ENCODE measurements at places on chromosomes 2 and 18. TPM values are rescaled to one million over a fixed set of nuclear protein-coding genes. Genes with fewer than 3 reads are reported as not detected.
A peak's percentile ranks its signal among the peaks of the same experiment; 100 is the strongest.

The ATF2 gene
- 54.5 TPM for total RNA-seq

- no peaks in the 10 kb centered on the region for H3K4me1 ChIP-seq
- no peak overlapping the region for H3K27ac ChIP-seq
Observed at GRCh38 chr2:236045251-236046235, 122.6 kb downstream of the GBX2 start.

GRCh38 chr2:54084600-54084999 lies 30.8 kb upstream of the ACYP2 start:
- H3K36me3 ChIP-seq, result no peaks in the 10 kb centered on the region
- no peak overlapping the region for H3K27ac ChIP-seq
- no peaks in the 10 kb centered on the region for H3K27me3 ChIP-seq
- no peak for DNase-seq

- H3K4me1 ChIP-seq, result no peaks in the 10 kb centered on the region
- no peaks in the 10 kb centered on the region for H3K27me3 ChIP-seq
- no peaks in the 10 kb centered on the region for H3K36me3 ChIP-seq
- no peak for DNase-seq
Observed at GRCh38 chr18:1564793-1565192, 660.1 kb downstream of the ADCYAP1 start.

The FSHR gene
- not detected for total RNA-seq

DNA sequence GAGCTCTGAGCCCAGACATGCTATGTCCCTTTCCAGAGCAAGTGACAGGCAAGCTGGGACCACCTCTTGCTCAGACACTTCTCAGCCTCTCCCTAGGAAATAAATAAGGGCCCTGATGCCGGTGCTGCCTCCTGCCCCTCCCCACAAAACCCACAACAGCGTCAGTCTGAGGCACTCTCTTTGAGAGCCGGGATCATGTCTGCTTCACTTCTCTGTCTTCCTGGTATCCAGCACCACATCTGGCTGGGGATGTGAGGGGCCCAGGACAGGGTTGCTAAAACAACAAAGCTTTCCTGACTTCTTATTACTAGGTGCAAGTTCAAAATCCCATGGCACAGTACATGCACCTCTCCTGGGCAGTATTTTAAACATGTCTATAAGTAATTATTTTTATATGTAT lies 103.9 kb upstream of the GLI2 start:
- no peak overlapping the region for H3K4me3 ChIP-seq
- no peaks in the 10 kb centered on the region for H3K4me1 ChIP-seq
- DNase-seq, result no peak
- no peaks in the 10 kb centered on the region for H3K27me3 ChIP-seq

- H3K4me1 ChIP-seq, result no peaks in the 10 kb centered on the region
- peak overlapping the region; percentile 74 for H3K27ac ChIP-seq
Observed at GRCh38 chr2:181306785-181307184, 150.4 kb upstream of the ITGA4 start.

DNA sequence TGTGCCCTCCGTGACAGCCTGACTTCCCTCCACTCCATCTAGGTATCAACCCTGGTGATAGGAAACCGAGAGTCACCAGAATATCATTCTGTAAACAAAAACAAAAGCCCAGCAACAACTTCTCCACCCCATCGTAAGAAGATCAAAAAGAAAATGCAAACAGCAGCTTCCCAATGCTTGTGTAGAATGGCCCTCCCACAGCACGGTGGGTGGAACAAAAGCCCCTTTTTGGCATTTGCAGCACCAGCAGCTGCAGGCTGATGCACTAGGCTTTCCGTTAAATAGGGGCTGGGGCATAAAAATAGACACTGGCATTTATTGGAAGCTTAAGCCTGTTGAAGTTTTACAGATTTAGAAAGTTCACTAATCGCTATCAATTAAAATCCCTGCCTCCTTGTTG lies 513.0 kb downstream of the GALR1 start:
- H3K27me3 ChIP-seq, result no peaks in the 10 kb centered on the region
- H3K4me3 ChIP-seq, result no peak overlapping the region
- no peaks in the 10 kb centered on the region for H3K4me1 ChIP-seq
- DNase-seq, result no peak
- H3K27ac ChIP-seq, result no peak overlapping the region

GRCh38 chr2:62578803-62579640 lies 73.0 kb upstream of the TMEM17 start:
- no peak overlapping the region for H3K4me3 ChIP-seq
- no peaks in the 10 kb centered on the region for H3K4me1 ChIP-seq
- H3K36me3 ChIP-seq, result no peaks in the 10 kb centered on the region
- H3K27me3 ChIP-seq, result no peaks in the 10 kb centered on the region
- DNase-seq, result no peak
- H3K27ac ChIP-seq, result no peak overlapping the region

The SPP2 gene
- not detected for total RNA-seq

- H3K27ac ChIP-seq, result no peak overlapping the region
- DNase-seq, result no peak
- H3K36me3 ChIP-seq, result no peaks in the 10 kb centered on the region
- H3K4me1 ChIP-seq, result no peaks in the 10 kb centered on the region
Observed at GRCh38 chr18:54991981-54992380, 32.7 kb upstream of the CCDC68 start.

DNA sequence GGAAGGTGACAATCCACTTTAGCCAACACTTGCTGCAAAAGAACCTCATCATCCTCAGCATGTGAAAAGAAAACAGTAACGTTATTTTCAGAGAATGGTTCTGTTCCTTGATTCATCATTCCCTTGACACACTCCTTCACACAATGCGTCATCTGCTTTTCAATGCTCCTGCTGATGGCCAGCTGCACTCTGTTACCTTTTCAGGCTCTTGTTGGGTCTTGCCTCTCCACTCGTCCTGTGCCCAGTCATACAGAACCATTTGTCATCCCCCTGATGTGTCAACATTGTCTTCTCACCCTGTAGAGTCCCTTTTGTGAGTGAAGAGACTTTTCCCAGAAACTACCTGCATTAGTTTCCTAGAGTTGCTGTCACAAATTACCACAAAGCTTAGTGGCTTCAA lies 12.2 kb upstream of the DTNA start:
- no peak overlapping the region for H3K4me3 ChIP-seq
- no peak for DNase-seq
- H3K4me1 ChIP-seq, result no peaks in the 10 kb centered on the region
- H3K27ac ChIP-seq, result no peak overlapping the region
- H3K27me3 ChIP-seq, result no peaks in the 10 kb centered on the region

DNA sequence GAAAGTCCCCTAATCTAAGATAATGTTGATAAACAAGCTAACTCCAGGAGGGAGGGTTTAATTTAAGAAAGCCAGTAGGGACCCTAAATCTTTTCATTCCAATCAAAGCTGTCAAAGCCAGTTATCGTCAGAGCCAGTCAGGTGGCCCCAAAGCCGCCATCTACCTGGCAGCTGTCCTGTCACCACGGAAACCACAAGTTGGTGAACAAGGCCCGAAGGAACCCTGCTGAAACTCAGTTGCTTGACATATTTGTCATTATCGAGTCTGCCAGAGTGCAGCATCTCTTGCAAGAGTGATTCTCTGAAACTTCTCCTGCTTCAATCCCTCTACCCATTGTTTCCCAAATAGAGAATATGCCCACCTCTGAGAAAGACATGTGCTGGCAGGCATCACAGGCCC lies 30.8 kb upstream of the POLE4 start:
- no peak overlapping the region for H3K4me3 ChIP-seq
- H3K4me1 ChIP-seq, result no peaks in the 10 kb centered on the region

DNA sequence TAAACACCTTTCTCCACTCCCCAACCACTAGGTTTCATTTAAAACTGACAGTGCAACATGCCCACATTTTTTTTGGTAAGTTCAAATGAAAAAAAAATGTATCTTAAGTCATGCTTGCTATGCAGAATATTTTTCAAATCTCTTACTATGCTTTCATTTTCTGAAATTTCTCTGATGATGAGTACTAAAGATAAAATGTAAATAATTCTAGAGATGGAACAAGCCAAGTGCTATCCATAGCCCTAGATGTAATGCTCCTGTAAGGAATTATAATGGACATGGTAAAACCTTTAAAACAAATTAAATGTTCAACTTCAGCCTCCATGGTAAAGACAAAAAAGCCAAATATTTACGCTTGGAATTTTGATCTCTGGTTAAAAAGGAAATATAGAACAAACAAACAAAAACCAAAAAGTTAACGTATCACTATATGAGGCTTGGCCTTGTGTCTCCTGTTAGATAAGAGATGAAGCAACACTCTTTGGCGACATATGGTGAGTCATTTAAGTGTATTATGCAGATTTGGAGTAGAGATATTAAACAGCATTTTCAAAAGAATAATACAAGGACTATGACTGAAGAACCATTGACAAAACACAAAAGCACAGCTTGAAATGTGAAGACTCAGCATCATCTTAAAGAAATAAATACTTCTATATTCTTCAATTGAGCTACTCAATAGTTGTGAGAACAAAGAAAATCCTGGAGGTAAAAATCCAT lies 392.0 kb upstream of the LYPD1 start:
- H3K4me3 ChIP-seq, result no peak overlapping the region
- H3K4me1 ChIP-seq, result no peaks in the 10 kb centered on the region
- no peak overlapping the region for H3K27ac ChIP-seq
- DNase-seq, result no peak
- no peaks in the 10 kb centered on the region for H3K27me3 ChIP-seq

The HTR2B gene
- total RNA-seq, result 2.2 TPM

GRCh38 chr2:108585436-108585835 lies 51.2 kb downstream of the LIMS1 start:
- H3K27me3 ChIP-seq, result no peaks in the 10 kb centered on the region
- no peak for DNase-seq
- H3K4me1 ChIP-seq, result no peaks in the 10 kb centered on the region
- H3K4me3 ChIP-seq, result no peak overlapping the region

- H3K4me3 ChIP-seq, result no peak overlapping the region
- no peaks in the 10 kb centered on the region for H3K4me1 ChIP-seq
- H3K36me3 ChIP-seq, result no peaks in the 10 kb centered on the region
- no peak for DNase-seq
- H3K27ac ChIP-seq, result no peak overlapping the region
Observed at GRCh38 chr2:71736091-71736861, 282.9 kb downstream of the DYSF start.

The ZNF236 gene
- 34.6 TPM for total RNA-seq

- H3K27me3 ChIP-seq, result no peaks in the 10 kb centered on the region
- H3K4me1 ChIP-seq, result no peaks in the 10 kb centered on the region
- H3K36me3 ChIP-seq, result no peaks in the 10 kb centered on the region
- DNase-seq, result no peak
Observed at GRCh38 chr18:32846896-32847295, 74.1 kb upstream of the KLHL14 start.

- no peak overlapping the region for H3K4me3 ChIP-seq
- H3K4me1 ChIP-seq, result no peaks in the 10 kb centered on the region
- H3K27me3 ChIP-seq, result no peaks in the 10 kb centered on the region
- DNase-seq, result no peak
Observed at GRCh38 chr2:21280793-21281192, 157.0 kb downstream of the TDRD15 start.

The ALKAL2 gene
- 9.1 TPM for total RNA-seq

- no peak overlapping the region for H3K27ac ChIP-seq
- H3K4me1 ChIP-seq, result no peaks in the 10 kb centered on the region
- H3K36me3 ChIP-seq, result no peaks in the 10 kb centered on the region
- no peak overlapping the region for H3K4me3 ChIP-seq
- no peak for DNase-seq
Observed at GRCh38 chr2:143732076-143732475, 602.9 kb downstream of the ARHGAP15 start.

The RRM2 gene
- total RNA-seq, result 21.7 TPM

The ICOS gene
- 1.2 TPM for total RNA-seq

- H3K27ac ChIP-seq, result no peak overlapping the region
- peaks cover 43% of the 10 kb centered on the region for H3K4me1 ChIP-seq
- no peaks in the 10 kb centered on the region for H3K36me3 ChIP-seq
- no peak for DNase-seq
- no peaks in the 10 kb centered on the region for H3K27me3 ChIP-seq
Observed at GRCh38 chr2:134926231-134926931, 7.8 kb downstream of the CCNT2 start.

- no peak for DNase-seq
- H3K36me3 ChIP-seq, result no peaks in the 10 kb centered on the region
- no peak overlapping the region for H3K27ac ChIP-seq
- H3K4me3 ChIP-seq, result no peak overlapping the region
- no peaks in the 10 kb centered on the region for H3K27me3 ChIP-seq
Observed at GRCh38 chr2:63506320-63506719, 82.0 kb downstream of the WDPCP start.

The LAMA1 gene
- total RNA-seq, result 3.5 TPM

DNA sequence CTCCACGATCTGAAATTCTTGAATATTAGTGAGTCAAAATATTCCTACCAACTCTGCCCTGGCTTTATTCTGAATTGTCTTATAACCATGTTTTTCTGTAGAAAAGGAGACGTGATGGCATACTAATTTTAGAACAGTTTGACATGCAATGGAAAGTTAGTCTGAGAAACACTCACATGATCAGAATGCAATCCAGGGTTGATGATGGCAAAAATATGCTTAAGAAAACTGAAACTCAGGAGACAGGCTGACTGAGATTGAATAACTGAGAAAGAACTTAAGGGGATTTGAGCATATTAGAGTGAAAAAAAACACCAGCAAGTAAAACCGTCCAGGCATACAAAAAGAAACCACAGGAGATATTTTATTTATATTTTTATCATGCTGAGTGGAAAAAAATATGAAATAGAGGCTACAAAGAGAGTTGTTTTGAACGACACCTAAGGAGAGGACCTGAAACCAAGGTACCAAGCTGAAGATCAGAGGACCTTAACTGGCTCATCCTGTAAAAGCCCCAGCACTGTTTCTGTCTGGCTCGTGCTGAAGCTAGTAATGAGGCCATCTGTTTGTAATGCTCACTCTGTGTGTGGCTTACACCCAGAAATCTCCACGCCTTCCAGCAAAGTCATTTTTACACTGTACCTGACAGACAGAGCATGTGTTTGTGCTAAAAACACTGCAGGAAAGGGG lies 437.2 kb upstream of the PKDCC start:
- H3K36me3 ChIP-seq, result no peaks in the 10 kb centered on the region
- DNase-seq, result no peak
- no peaks in the 10 kb centered on the region for H3K4me1 ChIP-seq
- H3K27me3 ChIP-seq, result no peaks in the 10 kb centered on the region
- peak overlapping the region; percentile 25 for H3K27ac ChIP-seq
- H3K4me3 ChIP-seq, result no peak overlapping the region

GRCh38 chr2:217364224-217364623 lies 504.4 kb upstream of the TNP1 start:
- DNase-seq, result no peak
- H3K4me3 ChIP-seq, result no peak overlapping the region
- no peaks in the 10 kb centered on the region for H3K36me3 ChIP-seq
- no peak overlapping the region for H3K27ac ChIP-seq

DNA sequence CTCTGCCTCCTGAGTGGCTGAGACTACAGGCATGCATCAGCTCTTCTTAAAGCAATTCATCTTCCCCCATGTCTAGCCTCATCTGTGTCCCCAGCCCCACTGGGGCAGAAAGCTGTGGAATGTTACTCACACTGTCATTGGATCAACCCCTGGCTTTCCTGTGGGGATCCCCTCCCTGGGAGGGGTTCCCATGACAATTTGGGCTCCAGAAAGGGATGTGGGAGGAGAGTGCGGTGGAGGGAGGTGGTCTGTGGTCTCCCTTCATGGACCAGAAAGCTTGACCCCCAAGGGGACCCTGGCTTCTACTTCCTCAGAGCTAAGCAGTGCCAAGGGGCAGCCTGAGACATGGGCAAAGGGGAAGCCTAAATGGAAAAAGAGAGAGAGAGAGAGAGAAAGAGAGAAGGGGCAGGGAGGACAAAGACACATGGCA lies 1.3 kb downstream of the NGEF start:
- no peaks in the 10 kb centered on the region for H3K27me3 ChIP-seq
- H3K27ac ChIP-seq, result no peak overlapping the region
- H3K4me3 ChIP-seq, result no peak overlapping the region
- peak; percentile 41 for DNase-seq

The CCDC85A gene
- total RNA-seq, result not detected

GRCh38 chr2:207775473-207775872 lies 5.8 kb upstream of the FZD5 start:
- peak overlapping the region; percentile 16 for H3K27ac ChIP-seq
- no peaks in the 10 kb centered on the region for H3K4me1 ChIP-seq
- peak; percentile 67 for DNase-seq
- no peaks in the 10 kb centered on the region for H3K36me3 ChIP-seq

The EFHD1 gene
- 14.9 TPM for total RNA-seq

Measured in Peyer's patch (tissue), 4 donors.